ENCODE measurements at places on chromosomes 1 and 21.

- no peak for DNase-seq
Observed at GRCh38 chr1:55868026-55868425, 652.9 kb upstream of the USP24 start.

DNA sequence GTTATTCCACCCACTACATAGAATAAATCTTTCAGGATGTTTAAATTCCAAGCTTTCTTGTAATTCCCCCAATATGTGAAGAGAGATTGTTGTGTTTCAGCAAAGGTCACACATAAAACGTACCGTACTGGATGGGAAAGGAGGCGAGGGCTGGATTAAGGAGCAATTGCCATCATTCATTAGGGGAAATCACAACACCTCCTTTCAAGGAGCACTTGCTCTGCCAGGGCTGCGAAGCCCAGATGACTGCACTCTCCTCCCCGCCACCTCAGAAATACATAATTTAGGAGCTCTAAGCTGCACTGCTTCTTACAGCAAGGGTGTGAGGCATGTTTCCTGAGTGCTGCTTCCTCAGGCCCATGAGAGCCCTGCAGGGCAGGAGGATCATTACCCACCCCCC lies 29.6 kb downstream of the MATN1 start:
- peak; percentile 10 for DNase-seq

DNA sequence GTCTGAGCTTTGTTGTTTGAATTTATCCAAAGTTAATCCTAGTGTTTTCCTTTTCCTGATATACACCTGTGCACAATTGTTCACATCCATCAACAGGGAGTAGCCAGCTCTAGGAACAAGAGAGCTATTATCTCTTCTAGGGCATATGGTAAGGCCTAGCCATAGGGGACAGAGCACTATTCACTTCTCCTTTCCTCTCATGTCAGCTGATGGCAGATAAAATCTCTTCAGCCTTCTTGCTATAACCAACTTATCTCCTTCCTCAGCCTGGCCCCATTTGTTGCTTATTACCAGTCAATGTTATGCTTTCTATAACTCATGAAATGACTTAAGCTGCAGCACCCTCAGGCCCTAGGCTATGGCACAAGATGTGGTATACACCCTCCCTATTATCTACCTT lies 38.9 kb downstream of the PATJ start:
- DNase-seq: no peak

DNA sequence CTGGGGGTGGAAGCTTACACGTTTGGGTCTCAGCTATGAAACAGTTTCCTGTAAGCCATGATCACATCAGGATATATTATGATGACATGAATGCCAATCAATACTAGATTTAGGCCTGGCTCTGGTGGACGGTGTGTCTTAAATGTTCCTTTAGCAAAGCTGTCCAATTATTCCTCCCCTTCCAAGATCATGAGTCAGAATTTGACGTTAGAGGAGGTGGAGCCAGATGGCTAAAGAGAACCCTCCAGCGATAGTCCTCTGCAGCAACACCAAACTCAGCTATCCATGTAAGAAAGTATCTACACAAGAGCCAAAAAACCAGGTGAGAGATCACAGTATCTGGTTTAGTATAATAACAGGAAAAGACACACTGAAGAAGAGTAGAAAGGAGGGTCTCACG lies 47.8 kb downstream of the PACC1 start:
- no peak for DNase-seq

DNA sequence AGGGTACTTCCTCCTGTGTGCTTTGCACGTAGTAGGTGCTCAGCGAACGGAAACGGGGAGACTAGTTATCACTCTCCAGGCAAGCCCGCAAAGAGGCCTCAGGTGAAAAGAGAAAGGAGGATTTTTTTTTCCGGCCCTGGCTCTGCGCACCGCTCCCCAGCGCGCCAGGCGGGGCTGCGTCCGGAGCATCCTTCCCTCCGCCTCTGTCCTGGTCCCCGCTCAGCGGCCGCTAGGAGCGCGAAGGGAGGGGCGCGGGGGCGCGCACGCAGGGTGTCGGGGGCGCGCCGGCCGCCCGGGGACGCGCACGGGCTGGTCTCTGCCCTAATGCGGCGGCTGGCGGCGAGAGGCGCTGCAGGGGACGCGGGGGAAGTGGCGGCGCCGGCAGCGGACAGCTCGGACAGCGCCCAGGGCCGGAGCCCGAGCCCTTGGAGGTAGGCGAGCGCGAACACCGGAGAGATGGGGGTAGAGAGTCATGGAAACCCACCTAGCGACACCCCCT lies 42.3 kb upstream of the NFASC start:
- DNase-seq: peak; percentile 66

DNA sequence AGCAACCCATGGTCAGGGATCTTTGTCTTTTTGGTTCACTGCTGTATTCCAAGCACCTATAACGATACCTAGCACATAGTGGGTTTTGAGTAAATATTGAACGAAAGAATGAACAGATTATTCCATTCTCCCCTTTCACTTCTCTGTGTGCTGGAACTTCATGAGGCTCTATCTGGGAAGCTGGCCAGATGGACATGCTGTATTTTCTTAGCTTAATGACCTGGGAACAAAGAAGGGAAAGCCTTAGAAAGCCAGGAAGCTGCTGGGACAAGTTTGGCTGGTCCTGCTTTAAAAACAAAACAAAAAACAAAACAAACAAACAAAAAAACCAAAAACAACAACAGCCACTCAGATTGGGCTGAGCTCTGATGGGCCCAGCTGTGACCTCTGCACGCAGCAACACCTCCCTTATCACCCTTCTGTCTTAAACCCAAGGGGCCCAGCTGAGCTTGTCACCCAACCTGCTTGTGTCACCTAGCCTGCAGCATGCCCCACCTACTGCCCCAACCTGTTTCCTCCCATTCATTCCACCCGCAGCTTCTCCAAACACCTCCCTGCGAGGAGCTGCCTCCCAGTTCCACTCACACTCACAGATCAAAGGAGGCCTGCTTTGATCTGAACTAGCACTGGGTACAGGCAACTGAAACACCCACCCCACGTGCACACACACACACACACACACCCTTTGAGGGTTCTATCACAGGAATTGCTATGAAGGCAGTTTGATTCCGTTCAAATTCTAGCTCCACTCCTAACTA lies 37.1 kb downstream of the SLC30A1 start:
- DNase-seq: no peak

Data from right forelimb (tissue), 1 donor.